ENCODE measurements at places on chromosomes 7 and 10.

DNA sequence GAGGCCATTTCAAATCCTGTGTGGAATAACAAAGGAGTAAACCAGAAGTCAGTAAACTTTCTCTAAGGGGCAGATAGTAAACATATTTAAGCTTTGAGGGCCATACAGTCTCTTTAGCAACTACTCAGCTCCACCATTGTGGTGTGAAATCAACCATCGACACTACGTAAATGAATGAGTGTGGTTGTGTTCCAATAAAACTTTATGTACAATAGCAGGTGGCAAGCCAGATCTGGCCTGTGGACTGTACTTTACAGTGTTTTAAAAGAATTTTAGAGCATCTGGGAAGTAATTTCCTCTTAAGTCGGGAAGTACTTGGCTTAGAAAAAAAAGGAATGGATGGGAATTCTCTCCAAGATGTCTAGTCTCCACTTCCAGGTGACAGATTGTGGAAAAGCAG is 71.3 kb downstream of the ARHGAP22 start:
- DNase-seq, result no peak

DNA sequence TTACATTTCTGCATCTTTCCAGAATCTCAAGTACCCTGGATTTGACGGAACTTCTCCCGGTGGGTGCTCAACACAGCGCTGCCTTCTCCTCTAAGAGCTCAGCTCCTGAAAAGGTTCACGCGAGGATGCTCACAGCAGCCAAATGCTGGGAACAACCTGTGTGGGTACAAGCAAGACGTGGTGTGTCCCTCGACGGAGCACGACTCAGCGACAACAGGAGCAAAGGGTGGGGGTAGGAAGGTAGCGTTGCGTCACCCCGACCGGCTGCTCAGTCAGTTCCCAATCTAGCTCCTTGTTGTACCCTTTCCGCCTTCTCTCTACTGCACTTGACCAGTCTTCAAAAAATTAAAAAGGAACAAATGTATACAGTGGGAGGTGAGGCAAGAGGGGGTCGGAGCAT is 117.3 kb downstream of the PTPRN2 start:
- no peak for DNase-seq

DNA sequence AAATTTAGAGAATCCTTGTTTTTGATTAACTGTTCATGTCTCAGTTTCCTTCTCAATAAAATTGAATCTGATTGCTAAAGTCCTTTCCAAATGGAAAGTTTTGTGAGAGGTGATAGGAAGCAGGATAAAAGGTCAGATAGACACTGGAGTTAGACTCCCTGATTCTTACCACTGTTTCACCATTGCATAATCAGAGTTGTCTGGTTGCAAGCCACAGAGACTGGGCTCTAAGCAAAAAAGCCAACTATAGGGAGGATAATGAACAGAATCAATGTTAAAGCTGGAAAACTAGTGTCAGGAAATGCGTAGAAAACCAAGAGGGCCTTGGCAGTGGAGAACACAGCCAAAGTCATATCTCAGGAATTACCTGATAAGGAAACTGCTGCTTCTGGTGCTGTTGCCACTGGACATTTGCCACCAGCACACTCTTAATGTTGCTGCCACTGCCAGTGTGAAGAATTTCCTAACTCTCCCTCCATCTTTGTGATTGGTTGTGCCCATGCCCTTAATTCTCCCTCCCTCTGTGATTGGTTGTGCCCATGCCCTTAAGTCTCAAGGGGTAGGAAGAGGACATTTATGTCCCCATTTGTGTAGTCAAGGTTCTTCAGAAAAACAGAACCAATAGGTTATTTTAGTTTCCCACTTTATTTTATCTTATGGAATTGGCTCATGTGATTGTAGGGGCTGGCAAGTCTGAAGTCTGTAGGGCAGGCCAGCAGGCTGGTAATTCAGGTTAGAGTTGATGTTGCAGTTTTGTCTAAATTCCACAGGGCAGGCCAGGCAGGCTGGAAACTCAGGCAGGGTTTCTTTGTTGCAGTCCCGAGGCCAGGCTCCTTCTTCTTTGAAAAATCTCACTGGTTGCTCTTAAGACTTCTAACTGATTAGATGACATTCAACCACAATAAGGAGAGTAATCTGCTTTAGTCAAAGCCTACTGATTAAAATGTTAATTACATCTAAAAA is 639.0 kb downstream of the REEP3 start:
- DNase-seq, result no peak

DNA sequence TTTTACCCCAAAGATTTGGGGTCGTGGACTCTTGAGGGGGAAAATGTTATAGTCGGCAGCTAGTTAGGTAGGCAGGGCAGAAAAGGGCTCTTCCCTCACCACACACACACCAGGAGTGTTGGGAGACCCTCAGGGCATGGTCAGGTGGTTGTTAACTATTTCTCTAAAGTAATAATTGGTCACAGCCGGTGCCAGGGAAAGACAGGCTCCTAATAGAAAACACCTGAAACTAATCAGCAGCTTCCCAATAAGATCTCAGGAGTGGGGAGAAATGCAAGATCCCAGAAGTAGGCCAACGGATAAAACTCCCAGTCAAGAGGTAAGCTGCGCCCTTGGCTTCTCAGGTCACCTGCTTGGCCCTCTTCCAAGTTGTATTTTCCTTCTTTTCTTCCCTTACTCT is 213.1 kb downstream of the PHTF2 start:
- DNase-seq, result no peak

- no peak for DNase-seq
These were observed 17.8 kb downstream of the FAM241B start for GRCh38 chr10:69647819-69648218.

DNA sequence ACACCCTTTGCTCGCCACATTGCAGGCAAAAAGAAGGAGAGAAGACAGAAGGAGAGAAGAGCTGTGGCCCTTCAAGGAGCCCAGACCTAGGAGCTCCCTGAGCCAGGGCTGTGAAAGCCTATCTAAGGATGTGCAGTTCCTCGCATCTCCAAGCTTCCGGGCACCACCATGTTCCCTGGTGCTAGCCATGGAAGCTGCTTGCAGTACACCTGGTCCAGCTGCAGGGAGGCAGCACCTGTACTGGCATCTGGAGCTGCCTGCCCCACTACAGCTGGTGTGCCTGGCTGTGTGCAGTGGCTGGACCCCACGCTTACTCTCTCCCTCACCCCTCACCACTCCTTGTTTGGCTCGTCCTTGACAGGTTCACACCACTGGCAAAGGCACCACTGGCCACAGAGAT is 1111.8 kb upstream of the POT1 start:
- no peak for DNase-seq

DNA sequence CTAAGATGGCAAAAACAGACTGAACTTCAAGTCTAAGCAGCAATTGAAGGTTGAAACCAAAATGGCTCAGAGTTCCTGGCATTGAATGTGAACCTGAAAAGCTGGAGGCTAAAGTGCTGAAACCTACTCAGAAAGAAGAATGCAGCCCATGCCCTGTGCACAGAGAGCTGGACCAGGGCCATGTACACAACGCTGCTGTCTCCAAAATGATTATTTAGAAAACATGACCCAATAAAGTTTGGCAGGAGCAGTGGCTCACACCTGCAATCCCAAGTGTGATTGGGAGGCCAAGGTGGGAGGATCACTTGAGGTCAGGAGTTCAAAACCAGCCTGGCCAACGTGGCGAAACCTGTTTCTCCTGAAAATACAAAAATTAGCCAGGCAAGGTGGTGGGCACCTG is 158.9 kb downstream of the AKR1D1 start:
- no peak for DNase-seq

DNA sequence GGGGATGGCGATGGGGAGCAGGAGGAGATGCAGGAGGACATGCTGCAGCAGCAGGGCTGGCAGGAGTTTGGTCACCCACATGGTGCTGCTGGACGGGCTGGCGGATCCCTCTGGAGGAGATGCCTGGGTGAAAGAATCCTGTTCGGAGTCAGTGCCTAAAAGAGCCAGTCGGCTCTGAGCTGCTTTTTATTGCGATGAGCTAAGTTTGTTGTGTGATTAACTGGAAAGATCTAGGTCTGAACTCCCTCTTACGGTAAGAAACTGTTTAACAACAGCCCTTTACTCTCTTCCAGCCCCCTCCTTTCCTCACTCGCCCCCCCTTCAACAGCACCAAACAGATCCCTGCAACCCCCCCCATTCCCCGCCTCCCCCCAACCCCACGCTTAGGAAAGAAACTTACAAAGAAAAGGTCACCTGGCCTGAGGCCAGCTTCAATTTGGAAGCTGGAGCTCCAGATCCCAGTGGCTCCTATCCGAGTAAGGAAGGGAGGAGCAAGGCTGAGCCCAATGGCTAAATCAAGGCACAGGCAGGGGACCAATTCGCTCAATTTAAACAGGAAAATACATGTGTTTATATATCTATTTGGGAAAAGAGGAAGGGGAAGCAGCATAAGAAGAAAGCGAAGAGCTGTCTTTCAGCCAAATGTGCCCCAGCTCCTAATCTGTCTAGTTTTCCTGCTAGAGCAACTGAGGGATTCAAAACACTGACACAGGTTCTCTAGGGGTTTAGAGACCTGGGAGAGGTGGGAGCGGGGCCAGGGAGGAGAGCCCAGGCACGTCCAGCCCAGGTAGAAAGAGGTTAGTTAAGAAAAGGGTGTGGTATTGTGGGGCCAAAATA is at the start of gene HGF:
Gene HGF (minus strand): TSS at position 157 of the 837 bp plus-strand sequence. CDS start 76 bp downstream, at position 81.
- peak; percentile 54 for DNase-seq

- DNase-seq, result peak; percentile 52
These were observed 5.3 kb upstream of the CLIP2 start for GRCh38 chr7:74283858-74284447.

- no peak for DNase-seq
These were observed 417.9 kb downstream of the ANKRD7 start for GRCh38 chr7:118642396-118642795.

- no peak for DNase-seq
These were observed 304.5 kb downstream of the SDHAF3 start for GRCh38 chr7:97422046-97422445.

GRCh38 chr10:121133901-121134300 is 282.7 kb downstream of the WDR11 start:
- no peak for DNase-seq

GRCh38 chr7:82017334-82017943 is 247.6 kb upstream of the HGF start:
- no peak for DNase-seq

DNA sequence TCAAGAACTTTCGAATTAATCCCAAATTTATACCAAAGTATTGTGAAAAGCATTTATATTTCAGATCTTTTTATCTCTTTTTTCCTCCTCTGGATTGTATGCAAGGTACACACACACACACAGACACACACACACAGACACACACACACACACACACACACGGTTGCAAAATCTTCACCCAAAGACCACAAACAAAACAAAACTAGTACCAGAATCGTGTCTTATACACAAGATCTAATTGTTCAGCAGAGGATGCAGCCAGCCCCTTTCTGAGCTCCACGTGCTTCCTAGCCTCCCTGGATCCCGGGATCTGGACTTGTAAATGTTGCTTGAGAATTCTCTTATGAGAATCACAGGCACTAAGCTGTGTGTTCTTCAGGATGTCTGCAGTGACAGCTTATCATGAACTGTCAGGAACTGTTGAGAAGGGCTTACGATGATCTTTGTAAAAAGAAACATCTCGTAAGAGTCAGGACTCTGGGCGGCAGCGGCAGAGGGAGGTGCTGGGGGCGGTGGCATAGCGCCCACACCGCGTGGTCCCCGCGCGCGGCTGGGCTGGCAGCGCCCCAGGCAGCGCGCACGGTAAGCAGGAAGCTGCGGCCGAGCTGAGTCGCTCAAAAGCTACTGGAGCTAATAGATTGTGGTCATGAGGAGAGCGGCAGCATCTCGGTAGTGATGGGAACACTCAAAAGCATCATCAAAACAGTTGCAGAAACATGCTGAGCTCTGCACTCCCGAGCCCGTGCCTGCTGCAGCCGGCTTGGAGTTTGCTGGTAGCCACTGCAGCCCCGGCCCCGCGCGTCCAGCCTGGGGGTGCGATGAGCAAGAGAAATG is 277.6 kb downstream of the GATA3 start:
- peak; percentile 5 for DNase-seq

DNA sequence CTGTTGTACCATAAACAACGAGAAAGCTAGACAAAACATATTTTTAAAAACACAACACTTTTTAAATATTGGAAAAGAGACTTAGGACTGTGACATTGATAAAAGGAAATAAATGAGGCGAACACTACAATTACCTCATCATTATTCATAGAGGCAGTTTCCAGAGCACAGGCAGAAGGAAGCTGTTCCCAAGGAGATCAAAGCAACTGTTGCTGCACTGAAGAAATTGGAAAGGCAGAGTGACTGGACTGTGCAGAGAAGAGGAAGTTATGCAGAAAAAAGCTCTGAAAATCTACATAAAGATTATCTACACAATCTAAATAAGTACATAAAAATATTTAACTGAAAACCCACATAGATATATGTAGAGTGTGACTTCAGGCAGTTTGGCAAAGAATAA is 32.8 kb downstream of the MYO3A start:
- no peak for DNase-seq

GRCh38 chr10:77022671-77023070 is 614.9 kb downstream of the KCNMA1 start:
- no peak for DNase-seq

DNA sequence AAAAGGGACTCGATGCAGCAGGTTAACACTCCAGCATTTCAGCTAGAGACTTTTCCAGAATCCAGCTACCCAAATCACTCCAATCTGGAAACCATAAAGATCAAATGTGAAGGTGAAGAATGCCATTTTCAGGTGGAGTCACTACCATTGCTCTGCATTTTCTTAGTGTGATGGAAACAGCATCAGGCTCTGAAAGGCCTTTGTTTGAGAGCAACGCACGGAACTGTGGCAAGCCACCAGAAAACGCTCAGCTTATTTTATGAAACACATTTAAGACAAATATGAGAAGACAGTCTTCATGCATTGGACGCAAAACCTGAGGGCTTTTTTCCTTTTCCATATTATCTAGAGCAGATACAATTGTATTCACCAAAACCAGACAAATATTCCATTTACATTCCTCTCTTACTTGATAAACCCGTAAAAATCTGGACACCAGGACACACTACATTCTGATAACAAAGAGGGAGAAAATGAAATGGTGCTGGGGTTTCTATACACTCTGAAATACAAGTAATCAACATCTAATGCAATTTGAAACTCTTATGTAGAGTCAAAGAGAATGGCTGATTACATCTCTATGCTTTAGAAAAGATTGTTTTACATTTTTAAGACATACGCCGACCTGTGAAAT is 99.1 kb downstream of the NRP1 start:
- DNase-seq, result no peak
